Cerebellum (tissue), 4 donors: ENCODE measurements at places on chromosomes 13 and 19.
A peak's percentile ranks its signal among the peaks of the same experiment; 100 is the strongest.

GRCh38 chr13:60869225-60869624, 472.2 kb downstream of the TDRD3 start:
- DNase-seq: no peak

GRCh38 chr19:2197270-2197669, 33.5 kb downstream of the DOT1L start:
- DNase-seq: no peak

DNA sequence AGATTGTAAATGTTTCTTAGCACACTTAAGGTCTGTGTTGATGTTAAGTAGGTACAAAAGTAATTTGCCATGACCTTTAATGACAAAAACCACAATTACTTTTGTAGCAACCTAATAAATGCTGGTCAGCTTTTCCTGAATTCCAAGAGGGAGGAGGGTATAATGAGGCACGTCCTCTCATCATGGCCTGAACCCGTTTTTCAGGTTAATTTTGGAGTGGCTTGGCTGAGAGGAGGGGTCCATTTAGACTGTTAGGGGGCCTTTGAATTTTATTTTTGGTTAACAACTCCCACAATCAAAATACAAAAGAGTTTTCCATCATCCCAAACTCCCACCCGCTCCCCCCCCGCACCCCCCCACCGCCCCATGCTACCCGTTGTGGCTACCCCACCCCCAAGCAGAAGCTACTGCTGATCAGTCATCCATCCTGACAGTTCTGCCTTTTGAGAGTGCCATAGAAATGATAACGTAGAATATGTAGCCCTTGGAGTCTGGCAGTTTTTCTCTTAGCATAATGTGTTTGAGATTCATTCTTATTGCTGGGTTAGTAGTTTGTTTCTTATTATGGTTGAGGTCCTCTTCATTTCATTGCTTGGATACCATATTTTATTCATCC, 14.4 kb upstream of the PLEKHF1 start:
- DNase-seq: no peak

DNA sequence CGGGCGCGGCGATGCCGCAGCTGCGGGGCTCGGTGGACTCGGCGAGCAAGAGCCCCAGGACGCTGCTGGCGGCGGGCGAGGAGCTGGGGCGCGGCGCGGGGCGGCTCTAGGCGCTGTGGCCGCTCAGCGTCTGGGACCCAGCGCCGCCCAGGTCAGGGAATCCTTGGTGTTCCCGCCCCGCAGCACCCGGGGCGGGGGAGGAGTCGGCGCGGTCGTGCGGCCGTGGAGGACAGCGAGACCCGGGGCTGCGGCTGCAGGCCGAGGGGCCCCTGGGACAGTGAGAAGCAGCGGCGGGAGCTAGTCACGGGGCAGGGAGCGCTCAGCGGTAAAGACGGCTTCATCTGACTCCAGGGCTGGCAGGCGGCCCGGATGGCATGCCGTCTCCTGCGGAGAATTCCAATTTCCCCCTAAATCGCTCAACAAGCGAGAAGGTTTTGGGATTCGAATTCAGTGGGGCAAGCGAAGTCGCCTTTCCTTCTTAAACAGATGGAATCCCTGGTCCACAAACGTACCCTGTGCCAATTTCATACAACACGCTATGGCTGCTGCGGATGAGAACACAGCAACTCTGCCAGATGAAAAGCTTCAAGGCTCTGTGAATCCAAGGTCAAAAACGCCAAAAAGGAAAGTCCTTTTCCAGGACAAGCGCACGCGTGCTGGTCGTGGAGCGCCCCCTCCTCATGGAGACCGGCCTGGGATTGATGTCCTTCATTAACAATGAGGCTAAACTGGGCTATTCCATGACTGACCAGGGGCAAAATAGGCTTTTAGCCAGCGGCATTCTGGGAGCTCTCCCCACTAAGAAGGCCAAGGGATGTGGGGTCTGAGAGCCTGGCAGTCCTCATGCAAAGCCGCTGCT, 4.2 kb upstream of the ZSCAN4 start:
- DNase-seq: peak; percentile 70
